T-helper 1 cell treated with Interleukin-12 subunit alpha and Interleukin-12 subunit beta and Interleukin-4 antibody, amounts not matched to agents 30 ng/mL and 1 ng/mL, for 36 hours (primary cell): ENCODE measurements at places on chromosomes 13 and 19. TPM values are rescaled to one million over a fixed set of nuclear protein-coding genes. Genes with fewer than 3 reads are reported as not detected.

Gene LRG1
- total RNA-seq = 1.1 and 1.5 TPM in 2 replicates

Gene ZNF582
- total RNA-seq = 1.3 and 2.3 TPM in 2 replicates

Gene UPK1A
- total RNA-seq = 0.27 and 0.56 TPM in 2 replicates

Gene KIR2DL1
- total RNA-seq = not detected in 2 replicates

Gene PPAN
- total RNA-seq = 83.2 and 88.7 TPM in 2 replicates

Gene KIR3DL2
- 0.80 and 0.96 TPM in 2 replicates for total RNA-seq

Gene CCDC70
- not detected in 2 replicates for total RNA-seq
